Uterus (tissue), 4 donors: ENCODE measurements at places on chromosomes 3 and 15.

DNA sequence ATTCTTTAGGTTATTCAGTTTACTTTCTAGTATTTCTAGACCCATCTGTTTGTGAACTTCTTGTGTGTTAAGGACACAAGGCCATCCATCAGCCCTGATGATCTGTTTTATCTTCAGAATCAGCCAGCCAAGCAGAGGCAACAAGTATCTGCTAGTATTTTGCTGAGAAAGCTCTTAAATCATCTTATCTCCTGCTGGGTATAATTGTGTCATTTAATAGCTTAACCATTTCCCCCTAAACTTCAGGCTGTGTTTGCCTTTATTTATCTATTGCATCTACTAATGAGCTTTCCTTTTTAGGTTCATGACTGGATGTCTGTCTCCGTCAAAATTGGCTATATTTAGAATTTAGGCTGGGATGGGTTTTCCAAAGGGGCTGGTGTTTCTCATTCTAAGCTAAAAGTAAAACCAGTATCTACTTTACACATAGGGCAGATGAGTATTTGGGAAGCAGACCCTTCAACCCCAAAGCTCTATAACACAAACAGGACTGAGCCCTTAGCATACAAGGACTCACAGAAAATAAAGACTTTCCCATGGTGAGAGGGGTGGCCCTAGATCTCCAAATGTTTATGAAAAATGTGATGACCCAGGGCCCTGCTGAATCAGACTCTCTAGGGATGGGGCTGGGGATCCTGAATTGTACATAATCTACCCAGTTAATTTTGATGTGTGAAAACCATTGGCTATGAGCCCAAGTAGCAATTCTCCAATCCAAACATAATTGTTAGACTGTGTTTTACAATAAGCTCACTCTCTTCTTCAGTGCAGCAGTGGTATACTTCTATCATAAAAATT lies 65.3 kb upstream of the PSMD6 start:
- DNase-seq: no peak

DNA sequence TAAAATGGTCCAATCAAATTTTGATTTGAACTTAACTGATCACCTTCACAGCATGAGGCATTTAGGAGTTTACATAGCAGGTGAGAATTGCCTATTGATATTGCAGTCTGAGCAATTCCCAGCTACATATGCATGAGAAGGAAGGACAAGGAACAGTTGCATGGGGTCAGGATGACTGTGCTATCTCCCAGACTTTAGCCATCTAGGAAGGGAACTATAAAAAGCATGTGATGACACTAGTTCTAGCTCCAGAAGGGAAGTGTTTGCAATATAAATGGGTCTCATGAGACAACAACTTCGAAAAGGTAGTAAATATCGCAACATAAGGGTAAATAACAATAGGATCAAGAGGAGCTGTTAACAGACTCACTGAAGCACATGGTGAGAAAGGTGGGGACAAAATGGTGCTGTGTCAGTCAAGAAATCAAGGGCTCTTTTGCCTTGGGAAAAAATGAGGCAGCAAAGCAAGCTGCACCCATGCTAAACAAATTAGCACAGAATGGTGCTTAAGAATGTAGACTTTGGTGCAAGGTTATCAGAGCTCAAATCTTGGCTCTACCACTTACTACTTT lies 90.4 kb upstream of the SLC2A2 start:
- DNase-seq: no peak

GRCh38 chr3:43238801-43239200 lies 47.5 kb upstream of the SNRK start:
- no peak for DNase-seq

DNA sequence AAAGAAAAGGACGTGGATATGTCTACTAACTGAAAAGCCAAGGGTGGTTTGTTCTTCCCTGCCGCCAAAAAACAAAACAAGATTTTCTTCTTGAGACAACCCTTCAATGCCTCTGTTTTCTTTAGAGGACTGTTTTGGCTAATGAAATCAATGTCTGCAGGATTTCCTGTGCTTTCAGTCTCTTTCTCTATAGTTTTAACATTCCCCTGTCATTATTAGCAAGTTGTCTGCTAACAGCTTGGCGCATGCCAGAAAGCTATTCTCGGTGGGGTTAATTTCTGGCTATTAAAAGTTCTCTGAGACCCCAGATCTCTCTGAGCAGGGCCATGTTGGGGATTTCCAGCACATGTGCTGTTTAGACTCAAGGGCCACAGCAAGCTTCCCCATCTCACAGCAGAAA lies 56.7 kb downstream of the ITPR1 start:
- no peak for DNase-seq

- DNase-seq: no peak
These were observed 2.8 kb upstream of the MESD start for GRCh38 chr15:80992441-80992840.

- DNase-seq: no peak
These were observed 314.0 kb downstream of the ERC2 start for GRCh38 chr3:56154297-56154696.

GRCh38 chr15:48888191-48888590 lies 10.3 kb downstream of the EID1 start:
- no peak for DNase-seq

DNA sequence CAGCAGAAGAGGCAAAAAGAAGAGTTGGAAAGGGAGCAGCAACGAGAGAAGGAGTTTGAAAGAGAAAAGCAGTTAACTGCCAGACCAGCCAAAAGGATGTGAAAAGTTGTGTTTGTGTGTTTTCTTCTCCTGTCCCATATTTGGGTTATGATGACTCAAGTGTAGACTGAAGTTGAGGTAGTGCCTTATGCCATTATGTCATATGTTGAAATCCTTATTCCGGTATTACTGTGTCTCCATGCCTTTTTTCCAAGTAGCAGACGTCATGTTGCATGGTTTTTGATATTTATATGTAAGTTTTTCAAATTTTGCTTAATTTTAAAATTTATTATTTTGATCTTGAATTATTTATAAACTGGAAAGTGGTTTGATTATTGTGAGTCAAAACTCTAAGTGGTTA lies 19.2 kb downstream of the BLOC1S6 start:
- no peak for DNase-seq

DNA sequence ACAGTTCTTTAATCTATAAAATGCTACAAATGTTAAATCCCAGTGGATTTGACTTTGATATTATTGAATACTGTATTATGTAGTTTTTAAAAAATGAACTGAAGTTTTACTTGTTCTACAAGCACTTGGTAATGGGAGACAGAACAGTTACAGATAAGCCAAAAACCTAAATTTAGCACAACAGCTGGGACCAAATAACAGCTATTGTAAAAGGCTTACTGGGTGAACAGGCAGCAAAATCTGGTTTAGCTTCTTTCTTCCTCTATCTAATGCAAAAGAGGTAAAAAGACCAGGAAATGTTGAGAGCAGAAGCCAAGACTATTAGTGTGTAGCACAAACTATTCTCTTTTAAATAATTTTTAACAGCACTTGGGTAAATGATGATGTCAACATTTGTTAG lies 1.6 kb upstream of the ATOSA start:
- no peak for DNase-seq

GRCh38 chr3:152195206-152195605 lies 73.5 kb upstream of the MBNL1 start:
- DNase-seq: no peak
